Stimulated activated CD4-positive, alpha-beta T cell treated with anti-CD3 and anti-CD28 coated beads, Interleukin-15, amount 100 ng/mL, for 1 hour (primary cell): ENCODE measurements at places on chromosomes 5 and 9.

GRCh38 chr5:105968981-105969380 lies 1701.8 kb downstream of the EFNA5 start:
- no peak for DNase-seq

GRCh38 chr9:37295796-37296195 lies 126.7 kb upstream of the GRHPR start:
- DNase-seq = no peak

GRCh38 chr5:102211165-102211564 lies 84.9 kb downstream of the SLCO4C1 start:
- DNase-seq = no peak

DNA sequence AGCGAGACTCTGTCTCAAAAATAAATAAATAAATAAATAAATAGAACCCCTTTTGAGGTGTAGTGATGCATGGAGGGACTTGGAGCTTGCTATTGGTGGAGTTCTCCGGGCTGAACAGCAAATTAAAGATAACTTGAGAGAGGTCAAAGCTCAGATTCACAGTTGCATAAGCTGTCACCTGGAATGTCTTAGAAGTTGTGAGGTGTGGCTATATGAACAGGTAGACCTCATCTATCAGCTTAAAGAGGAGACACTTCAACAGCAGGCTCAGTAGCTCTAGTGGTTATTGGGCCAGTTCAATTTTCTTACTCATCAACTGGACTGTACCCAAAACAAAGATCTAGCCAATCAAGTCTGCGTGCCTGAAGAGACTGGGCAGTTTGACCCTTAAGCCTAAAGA lies 11.7 kb upstream of the STING1 start:
- no peak for DNase-seq

DNA sequence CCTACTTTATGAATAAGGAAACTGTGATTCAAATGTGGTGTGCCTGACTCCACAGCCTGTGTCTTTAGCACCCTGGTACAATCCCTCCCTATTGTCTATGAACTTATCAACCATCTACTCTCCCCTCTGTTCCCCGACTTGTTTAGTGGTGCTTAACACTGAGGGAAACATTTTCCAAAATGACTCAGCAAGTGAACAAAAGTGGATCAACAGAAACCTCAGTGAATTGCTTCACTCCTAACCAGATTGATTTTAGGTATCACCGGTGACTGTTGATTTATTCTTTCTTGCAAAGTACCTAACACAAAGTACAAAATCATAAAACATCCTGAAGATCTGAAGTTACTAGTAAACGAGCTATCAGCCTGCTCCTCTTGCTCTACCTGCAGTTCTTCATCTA lies 42.1 kb upstream of the RAPGEF6 start:
- DNase-seq = no peak

DNA sequence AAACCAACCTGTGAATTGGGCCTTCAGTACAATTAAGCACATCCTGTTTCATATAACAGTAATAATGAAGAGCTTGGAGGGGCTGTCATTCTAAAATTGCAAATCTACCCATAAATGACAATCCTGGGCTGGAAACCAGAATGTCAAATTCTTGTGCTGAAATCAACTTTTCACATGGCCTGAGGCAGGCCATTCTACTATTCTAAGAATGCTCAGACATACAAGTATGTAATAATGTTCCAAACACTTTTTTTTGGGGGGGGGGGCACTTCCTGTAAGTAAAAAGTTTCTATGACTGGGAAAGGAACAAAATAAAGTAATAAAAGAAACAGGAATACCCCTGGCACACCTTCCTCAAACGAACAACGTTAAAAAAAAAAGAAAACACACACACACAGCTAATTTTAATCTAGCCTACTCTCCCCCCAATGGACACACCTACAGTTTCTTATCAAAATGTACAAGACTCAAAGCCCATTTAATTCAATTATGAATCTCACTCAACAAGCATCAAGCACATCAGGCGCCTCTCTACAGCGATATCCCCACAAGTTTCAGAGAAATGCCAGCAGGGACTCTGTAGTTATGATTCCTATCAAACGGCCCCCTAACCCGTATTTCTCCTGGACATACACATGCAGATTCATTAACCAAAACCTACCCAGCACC lies 1.4 kb downstream of the ETF1 start:
- DNase-seq = no peak

DNA sequence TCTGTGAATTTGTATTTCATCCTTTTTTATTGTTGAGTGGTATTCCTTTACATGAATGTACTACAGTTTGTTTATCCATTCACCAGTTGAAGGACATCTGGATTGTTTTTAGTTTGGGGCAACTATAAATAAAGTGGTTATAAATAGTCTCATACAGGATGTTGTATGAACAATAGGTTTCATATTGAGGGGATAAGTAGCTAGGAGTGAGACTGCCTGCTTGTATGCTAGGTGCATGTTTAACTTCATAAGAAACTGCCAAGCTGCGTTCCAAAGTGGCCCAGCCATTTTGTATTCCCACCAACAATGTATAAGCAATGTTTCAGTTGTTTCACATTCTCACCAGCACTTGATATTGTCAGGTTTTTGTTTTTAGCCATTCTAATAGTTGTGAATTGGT lies 21.5 kb downstream of the OTULINL start:
- DNase-seq = no peak

GRCh38 chr9:124626276-124626675 lies 119.1 kb upstream of the NR5A1 start:
- DNase-seq = no peak
